Spleen (tissue), 13 donors: ENCODE measurements at places on chromosomes 4 and X. TPM values are rescaled to one million over a fixed set of nuclear protein-coding genes. Genes with fewer than 3 reads are reported as not detected.

Gene FMR1NB
- total RNA-seq, result not detected

Gene CSAG3
- total RNA-seq, result not detected

Gene SRPX2
- 33.3 TPM for total RNA-seq

Gene TMEM156
- total RNA-seq, result 10.5 TPM

Gene NEUROG2
- total RNA-seq, result not detected

Gene SEPTIN11
- 55.4 TPM for total RNA-seq

GRCh38 chr4:43362875-43363636 lies 470.5 kb downstream of the GRXCR1 start:
- H3K27me3 ChIP-seq, result no peaks in the 10 kb centered on the region
- H3K36me3 ChIP-seq, result no peaks in the 10 kb centered on the region
- no peak overlapping the region for H3K27ac ChIP-seq
- no peak for DNase-seq
- no peaks in the 10 kb centered on the region for H3K4me1 ChIP-seq

DNA sequence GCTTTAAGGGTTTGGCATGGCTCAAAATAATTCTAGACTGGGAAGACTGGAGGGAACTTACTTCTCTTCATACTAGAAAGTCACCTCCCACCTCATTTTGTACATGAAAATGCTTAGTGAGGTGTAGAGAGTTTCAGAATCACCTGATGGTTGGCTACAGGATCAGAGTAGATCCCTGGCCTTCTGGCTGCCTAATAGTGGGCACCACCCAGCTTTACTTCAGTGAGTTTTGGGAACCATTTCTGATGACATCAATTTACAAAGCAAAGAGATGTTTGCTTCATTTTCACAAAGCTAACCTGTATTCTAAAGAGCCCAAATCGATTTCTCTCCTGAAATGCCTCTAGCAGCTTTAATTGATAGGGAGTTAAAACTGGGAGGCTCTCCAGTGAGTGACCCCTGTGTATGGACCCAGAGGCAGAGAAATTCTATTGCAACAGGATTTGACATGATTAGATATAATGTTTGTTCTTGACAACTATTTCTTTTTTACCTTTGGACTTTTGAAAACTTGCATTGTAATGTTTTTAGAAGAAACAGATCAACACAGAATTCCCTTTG lies 180.5 kb downstream of the PTTG2 start:
- peaks cover 45% of the 10 kb centered on the region for H3K36me3 ChIP-seq
- no peaks in the 10 kb centered on the region for H3K4me1 ChIP-seq

DNA sequence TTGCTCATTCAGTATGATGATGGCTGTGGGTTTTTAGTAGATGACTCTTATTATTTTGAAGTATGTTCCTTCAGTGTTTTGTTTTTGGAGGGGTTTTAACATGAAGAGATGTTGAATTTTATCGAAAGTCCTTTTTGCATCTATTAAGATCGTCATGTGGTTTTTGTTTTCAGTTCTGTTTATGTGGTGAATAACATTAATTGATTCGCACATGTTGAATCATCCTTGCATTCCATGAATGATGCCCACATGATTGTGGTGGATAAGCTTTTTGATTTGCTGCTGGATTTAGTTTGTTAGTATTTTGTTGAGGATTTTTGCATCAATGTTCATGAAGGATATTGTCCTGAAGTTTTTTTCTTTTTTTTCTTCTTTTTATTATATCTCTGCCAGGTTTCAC lies 347.4 kb upstream of the EPHA5 start:
- H3K4me3 ChIP-seq, result no peak overlapping the region
- H3K27me3 ChIP-seq, result no peaks in the 10 kb centered on the region
- H3K4me1 ChIP-seq, result no peaks in the 10 kb centered on the region

DNA sequence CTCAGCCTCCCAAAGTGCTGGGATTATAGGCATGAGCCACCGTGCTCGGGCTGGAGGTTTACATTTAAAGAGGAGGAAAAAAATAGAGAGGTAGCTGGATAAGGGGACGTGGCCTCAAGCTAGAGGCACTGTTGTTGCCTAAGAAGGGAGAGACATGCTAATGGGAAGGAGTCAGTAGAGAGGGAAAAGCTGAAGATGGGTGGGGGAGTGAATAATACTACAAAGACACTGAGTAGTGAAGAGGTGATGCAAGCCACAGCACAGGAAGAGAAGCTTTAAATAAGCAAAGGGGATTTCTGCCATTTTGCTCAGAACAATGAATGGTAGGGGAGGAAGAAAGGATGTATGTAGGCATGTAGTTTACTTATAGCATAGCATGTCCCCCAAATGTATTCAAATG lies 11.5 kb upstream of the AP1S2 start:
- H3K27me3 ChIP-seq, result no peaks in the 10 kb centered on the region
- H3K4me3 ChIP-seq, result no peak overlapping the region
- no peaks in the 10 kb centered on the region for H3K36me3 ChIP-seq
- no peak for DNase-seq

DNA sequence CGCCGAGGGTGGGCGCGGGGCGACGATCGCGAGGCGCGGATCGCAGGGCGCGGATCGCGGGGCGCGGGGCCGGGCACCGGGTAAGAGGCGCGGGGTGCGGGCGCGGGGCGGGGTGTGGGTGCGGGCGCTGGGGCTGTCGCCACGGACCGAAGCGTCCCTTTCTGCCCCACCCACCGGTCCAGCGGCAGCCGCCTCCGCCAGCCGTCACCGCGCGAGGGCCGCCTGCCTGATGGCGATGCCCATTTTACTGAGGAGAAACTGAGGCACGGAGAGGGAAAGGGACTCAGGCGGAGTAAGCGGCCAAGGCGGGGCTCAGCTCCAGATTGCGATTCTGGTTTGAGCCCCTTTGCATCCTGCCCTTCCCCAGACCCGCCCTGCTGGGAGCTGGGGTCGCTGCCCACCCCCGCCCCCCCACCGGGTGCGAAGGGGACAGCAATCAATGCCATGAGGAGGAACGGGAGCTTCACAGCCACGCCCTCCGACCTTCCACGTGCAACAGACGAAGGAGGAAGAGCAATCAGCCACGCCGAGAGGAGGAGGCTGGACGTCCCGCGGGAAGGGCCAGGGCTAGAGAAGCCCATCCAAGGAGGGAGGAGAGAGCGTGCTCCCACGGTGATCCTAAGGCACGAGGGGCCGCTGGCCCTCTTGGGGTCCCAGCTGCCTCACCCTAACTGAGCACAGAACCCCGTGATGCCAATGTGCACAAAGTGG lies 10.9 kb upstream of the MAN2B2 start:
- no peak for DNase-seq
- no peak overlapping the region for H3K27ac ChIP-seq
- no peak overlapping the region for H3K4me3 ChIP-seq
- H3K4me1 ChIP-seq, result peaks cover 18% of the 10 kb centered on the region
- H3K27me3 ChIP-seq, result peaks cover 29% of the 10 kb centered on the region
- no peaks in the 10 kb centered on the region for H3K36me3 ChIP-seq

GRCh38 chr4:113436360-113436759 lies 325.2 kb downstream of the CAMK2D start:
- no peak overlapping the region for H3K4me3 ChIP-seq
- H3K4me1 ChIP-seq, result no peaks in the 10 kb centered on the region
- H3K36me3 ChIP-seq, result no peaks in the 10 kb centered on the region
- H3K27me3 ChIP-seq, result no peaks in the 10 kb centered on the region
- DNase-seq, result no peak
- peak overlapping the region; percentile 49 for H3K27ac ChIP-seq

DNA sequence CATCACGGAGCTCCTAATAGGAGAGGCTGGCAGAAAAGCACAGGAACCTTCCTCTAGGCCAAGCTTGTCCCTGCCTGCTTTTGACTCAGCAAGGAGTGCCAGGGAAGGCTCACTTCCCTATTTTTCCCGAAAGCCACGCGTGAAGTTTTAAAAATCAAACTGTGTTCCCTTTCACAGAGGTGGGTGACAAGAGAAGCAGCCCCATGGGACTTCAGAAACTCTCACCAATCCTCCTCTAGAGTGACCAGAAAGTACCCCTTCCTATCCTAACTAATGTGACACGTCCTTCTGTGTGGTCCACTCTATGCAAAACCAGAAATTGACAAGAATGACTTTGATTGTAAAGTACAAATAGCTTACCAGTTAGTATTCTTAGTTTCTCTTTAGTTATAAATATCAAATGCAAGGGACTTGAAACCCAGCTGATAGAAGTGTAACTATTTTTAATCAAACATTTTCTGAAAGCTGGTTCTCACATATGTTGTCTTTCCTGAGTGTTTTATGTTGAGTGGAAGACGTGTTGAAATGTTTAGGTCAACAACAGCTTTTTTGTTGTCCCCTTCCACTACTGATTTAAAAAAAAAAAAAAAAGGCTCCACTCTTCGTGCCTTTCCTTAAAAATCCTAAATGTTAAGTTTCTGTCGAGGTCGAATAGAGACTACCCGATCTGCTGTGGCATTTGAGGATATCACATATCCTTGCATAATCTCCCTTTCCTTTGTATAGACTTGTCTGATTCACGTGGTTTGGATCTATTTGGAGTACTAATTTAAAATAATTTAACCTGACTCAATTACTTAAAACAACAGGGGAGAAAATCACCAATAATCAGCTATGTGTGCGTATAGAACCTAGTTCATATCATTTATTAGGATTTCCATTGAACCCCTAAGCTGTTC lies 42.1 kb downstream of the NFKB1 start:
- peaks cover 19% of the 10 kb centered on the region for H3K36me3 ChIP-seq
- H3K27me3 ChIP-seq, result no peaks in the 10 kb centered on the region
- no peak for DNase-seq
- H3K4me1 ChIP-seq, result peaks cover 42% of the 10 kb centered on the region
- H3K27ac ChIP-seq, result no peak overlapping the region

- no peak overlapping the region for H3K4me3 ChIP-seq
- no peak overlapping the region for H3K27ac ChIP-seq
- peaks cover 41% of the 10 kb centered on the region for H3K4me1 ChIP-seq
- no peak for DNase-seq
Observed at GRCh38 chr4:159134429-159134828, 31.6 kb downstream of the RAPGEF2 start.

DNA sequence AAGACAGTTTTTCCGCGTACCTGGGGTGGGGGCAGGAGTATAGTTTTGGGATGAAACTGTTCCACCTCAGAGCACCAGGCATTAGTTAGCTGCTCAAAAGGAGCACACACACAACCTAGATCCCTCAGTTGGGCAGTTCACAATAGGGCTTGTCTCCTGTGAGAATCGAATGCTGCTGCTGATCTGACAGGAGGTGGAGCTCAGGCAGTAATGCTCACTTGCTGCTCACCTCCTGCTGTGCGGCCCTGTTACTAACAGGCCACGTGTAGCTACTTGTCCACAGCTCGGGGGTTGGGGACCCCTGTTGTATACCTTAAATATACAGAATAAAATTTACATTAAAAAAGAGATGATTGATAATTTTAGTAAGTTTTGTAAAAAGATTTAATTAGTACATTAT lies 191.5 kb downstream of the SLC7A11 start:
- H3K4me3 ChIP-seq, result no peak overlapping the region
- no peaks in the 10 kb centered on the region for H3K4me1 ChIP-seq
- DNase-seq, result no peak
- no peaks in the 10 kb centered on the region for H3K36me3 ChIP-seq

GRCh38 chrX:155048977-155049619 lies 21.8 kb downstream of the CMC4 start:
- DNase-seq, result peak; percentile 77
- H3K27ac ChIP-seq, result no peak overlapping the region
- no peak overlapping the region for H3K4me3 ChIP-seq
- H3K27me3 ChIP-seq, result no peaks in the 10 kb centered on the region

DNA sequence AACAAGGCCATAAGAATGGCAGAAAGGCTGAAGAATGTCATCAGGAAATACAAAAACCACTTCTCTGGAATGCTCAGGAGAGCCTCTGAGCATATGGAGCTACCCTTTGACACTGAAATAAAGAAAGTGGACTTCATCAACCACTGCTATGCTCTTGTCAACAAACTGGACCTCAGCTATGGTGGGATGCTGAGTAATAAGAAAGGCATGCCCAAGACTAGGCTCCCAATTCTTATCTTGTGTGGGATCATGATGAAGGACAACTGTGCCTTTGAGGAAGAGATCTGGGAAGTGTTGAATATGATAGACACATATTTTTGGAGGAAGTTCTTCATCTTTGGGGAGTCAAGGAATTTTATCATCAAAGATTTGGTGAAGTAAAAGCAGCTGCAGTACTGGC lies 86.9 kb upstream of the MAGEB16 start:
- H3K4me1 ChIP-seq, result no peaks in the 10 kb centered on the region
- H3K27me3 ChIP-seq, result no peaks in the 10 kb centered on the region
- DNase-seq, result no peak
- H3K4me3 ChIP-seq, result no peak overlapping the region
- no peak overlapping the region for H3K27ac ChIP-seq
